RPMI8226 (cell line): ENCODE measurements at places on chromosomes 5 and 9.

GRCh38 chr5:41275813-41276512 is 62.6 kb upstream of the C6 start:
- no peak for DNase-seq

- DNase-seq: no peak
Measured at GRCh38 chr5:57839025-57839424, 356.4 kb upstream of the ACTBL2 start.

GRCh38 chr5:103060424-103060954 is 59.4 kb downstream of the GIN1 start:
- no peak for DNase-seq

GRCh38 chr9:107847978-107848964 is 358.7 kb upstream of the KLF4 start:
- DNase-seq: no peak

GRCh38 chr5:115246361-115246991 is 16.2 kb downstream of the PGGT1B start:
- DNase-seq: peak; percentile 52

DNA sequence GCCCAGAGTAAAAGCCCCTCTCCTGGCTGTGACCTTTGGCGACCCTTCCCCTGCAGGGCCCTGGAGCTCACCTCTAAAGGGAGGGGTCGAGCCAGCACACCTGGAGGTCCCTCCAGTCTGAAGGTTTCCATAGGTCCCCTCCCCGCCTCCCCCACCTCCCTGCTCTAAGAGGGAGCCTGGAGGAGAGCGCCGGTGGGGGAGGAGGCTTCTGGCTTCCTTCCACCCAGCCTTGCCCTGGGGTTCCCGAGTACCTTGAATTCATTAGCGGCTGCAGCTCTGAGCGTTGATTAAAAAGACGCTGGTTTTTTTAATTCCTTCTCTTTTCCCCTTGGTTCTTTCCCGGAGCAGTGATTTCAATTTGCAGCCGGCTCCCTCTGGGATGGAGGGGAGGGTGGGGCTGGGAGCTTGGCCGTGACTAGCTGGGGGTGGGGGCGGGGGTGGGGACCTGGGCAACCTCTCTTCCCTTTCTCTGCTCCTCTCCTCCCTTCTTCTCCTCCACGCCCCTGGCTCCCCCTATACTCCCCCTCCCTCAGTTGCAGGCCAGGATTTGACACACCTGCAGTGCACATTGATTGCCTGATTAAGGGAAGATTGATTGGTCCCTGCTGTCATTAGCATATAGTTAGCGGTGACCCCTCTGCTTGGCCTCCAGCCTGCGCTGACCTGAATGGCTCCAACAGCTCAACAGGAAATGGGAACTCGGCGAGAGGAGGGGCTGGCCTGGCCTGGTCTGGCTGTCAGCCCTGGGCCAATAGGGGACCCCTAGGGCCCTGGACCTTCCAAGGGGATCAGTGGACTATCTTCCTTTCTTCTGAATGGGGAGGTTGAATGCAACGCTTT is 67.5 kb upstream of the RAPGEF1 start:
- DNase-seq: peak; percentile 38

GRCh38 chr9:20208961-20209371 is 413.3 kb downstream of the MLLT3 start:
- no peak for DNase-seq

DNA sequence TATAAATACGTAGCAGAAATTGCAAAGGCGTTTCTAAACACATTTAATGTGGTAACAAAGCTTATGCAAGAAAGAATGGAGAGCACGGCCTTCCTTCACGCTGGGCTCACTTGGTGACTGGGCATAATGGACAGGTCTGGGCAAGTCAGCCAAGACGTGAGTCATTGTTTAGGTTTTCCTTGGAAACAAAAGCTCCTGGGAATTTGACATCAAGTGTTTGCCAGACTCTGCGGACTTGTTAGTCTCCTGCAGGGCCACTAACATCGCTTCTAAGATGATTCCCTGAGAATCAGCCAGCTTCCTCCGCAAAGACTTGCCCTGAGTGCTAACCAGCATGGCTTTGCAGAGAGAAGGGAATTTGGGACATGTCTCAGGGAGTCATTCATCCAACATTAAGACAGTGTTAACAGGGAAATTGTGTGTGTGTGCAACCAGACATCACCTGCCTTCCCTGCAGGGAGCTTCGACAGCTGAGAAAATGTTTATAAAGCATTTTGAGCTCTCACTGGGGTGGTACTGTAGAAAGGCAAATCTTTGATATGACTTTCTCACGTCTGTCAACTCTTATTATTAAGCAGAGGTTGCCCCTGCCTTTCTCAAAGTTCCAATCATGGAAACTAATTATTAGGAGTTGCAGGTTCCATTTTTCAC is 182.5 kb downstream of the NTRK2 start:
- DNase-seq: no peak

GRCh38 chr9:95316794-95317118 is 753 bp downstream of the FANCC start:
- peak; percentile 57 for DNase-seq

GRCh38 chr5:102581011-102581410 is 82.2 kb upstream of the SLCO6A1 start:
- no peak for DNase-seq

DNA sequence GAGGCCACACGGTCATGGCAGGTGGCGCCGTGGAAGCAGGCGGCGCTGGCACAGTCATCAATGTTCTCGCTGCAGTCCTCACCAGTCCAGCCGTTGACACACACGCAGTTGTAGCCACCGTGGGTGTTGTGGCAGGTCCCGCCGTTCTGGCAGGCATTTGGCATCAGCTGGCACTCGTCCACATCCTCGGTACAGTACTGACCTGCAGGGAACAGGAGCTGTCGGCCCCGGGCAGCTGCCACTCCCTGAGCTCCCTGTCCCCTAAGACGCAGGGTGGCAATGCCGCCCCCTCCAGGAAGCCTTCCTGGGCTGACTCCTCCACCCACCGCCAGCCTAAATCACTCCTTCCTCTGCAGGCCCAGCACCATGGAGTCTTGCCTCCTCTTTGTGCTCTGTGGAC is 27.2 kb downstream of the NOTCH1 start:
- no peak for DNase-seq

GRCh38 chr5:427415-428087 is 15.4 kb upstream of the EXOC3 start:
- no peak for DNase-seq

GRCh38 chr5:171541341-171541776 is 121.9 kb downstream of the FGF18 start:
- no peak for DNase-seq

DNA sequence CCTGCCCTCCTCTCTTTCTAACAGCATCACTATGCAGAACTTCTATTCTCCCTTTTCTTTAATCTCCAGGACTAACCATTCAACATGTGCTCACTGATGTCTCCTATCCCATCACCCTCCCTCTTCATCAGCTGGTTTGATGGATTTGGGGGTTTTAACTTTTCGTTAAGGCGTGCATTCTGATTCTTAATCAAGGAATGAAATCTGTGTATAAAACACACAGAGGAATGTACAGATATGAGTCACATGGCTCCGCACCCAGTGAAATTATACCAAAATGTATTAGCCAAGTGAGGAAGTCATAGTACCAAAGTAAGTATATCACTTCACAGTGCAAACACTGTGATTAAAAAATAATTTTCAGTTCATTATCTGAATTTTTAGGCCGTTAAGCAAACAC is 35.2 kb downstream of the MARCHF11 start:
- DNase-seq: no peak

- no peak for DNase-seq
Measured at GRCh38 chr9:81596679-81597418, 92.5 kb downstream of the TLE1 start.

GRCh38 chr5:156328161-156328560 is 1.2 kb downstream of the SGCD start:
- no peak for DNase-seq

- DNase-seq: no peak
Measured at GRCh38 chr5:178496642-178497041, 93.6 kb downstream of the COL23A1 start.

DNA sequence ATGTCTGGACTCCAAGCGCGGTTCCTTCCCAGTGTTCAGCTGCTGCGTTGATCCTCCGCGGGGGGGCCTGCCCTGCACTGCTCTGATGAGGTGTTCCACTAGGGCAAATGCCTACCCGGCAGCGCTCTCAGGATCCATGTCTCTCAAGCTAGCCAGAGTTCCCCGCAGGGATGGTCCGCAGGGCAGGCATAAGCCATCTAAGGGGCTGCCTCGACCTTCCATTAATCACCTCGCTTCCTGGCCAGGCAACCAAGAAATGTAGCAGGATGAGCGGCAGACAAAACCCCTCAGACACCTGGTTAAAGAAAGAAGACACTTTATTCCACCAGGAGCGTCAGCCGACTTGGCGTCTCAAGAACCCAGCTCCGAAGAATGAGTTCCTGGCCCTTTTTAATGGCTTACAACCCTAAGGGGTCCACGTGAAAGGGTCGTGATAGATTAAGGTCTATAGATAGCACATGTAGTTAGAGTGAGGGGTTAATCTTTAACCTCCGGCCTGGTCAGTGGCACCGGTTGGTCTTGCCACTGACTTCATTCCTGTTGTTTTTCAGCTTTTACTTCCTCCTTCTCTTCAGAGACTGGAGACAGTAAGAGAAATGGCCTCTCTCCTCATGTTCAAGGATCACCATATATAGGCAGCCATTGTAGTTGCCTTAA is 47.2 kb upstream of the COX7C start:
- no peak for DNase-seq

- DNase-seq: no peak
Measured at GRCh38 chr9:5515261-5515650, 4.9 kb downstream of the PDCD1LG2 start.

- no peak for DNase-seq
Measured at GRCh38 chr9:76223749-76224340, 170.4 kb downstream of the RFK start.

- peak; percentile 92 for DNase-seq
Measured at GRCh38 chr5:78574731-78575161, 73.8 kb downstream of the LHFPL2 start.

GRCh38 chr5:133246376-133247150 is 194.8 kb downstream of the HSPA4 start:
- DNase-seq: no peak

DNA sequence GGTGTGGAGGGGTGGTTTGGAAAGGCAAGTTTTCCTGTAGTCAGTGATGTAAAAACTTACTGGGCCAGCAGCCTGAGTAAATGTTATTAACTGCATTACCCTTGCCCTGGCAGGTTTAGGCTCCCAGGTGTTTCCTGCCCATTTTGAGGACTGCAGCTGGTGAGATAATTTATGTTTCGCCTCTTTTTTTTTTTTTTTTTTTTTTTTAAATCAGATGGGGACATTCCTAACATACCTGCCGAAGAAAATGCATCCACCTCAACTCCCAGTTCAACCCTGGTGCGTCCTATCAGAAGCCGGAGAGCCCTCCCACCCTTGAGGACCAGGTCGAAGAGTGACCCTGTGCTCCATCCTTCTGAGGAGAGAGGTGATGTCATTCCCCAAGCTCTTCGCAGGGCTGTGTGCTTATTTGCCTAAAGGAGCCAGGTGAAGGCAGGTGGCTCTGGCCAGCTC is 60.6 kb downstream of the ENTREP1 start:
- peak; percentile 81 for DNase-seq

DNA sequence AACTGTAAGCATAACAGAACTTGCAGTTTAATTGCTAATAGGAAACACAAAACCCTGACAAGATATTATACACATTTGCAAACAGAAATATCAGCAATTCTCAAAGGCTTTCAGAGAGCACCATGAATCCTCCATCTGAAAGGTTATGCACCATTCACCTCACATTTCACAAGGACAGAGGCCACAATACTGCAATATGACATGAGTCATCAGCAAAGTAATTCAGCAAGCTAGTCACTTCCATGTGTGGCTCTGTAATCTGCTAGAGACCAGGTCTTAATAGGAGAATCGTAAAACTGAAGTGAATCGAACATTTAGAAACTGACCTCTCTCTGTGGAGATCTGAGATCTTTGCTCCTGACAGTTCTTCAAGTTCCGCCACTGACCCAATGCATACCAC is 28.3 kb downstream of the IARS1 start:
- no peak for DNase-seq

DNA sequence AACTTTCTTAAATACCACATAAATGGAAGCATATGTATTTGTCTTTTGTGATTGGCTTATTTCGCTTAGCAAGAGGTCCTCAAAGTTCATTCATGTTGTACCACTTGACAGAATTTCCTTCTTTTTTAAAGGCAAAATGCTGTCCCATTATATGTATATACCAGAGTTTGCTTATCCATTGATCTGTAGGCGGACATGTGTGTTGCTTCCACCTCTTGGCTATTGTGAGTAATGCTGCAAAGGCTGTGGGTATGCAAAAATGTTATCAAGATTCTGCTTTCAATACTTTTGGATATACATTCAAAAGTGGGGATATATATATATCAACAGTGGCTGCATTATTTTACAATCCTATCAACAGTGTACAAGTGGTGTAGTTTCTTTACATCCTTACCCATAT is 271.0 kb downstream of the PRR16 start:
- DNase-seq: no peak

- no peak for DNase-seq
Measured at GRCh38 chr5:31280210-31280609, 86.7 kb downstream of the CDH6 start.

GRCh38 chr5:345404-346195 is 24.1 kb downstream of the AHRR start:
- DNase-seq: no peak

DNA sequence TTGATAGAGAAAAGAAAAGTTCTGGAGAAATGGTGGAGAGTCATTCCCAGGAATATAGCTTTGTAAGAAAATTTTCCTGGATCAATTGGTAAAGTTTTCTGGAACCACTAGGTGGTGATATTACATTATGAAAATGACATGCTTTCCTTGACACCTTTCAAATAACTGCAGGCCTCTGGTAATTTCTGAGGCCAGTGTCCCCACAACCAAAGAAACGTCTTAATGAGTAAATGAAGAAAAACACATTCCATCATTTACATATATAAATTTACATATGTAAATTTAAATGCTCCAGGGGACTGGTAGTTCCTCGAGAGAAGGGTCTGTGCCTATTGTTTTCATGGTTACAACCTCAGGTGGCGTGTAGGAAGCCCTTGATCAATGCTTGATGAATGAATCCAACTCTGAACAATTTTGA is 17.2 kb upstream of the RGS3 start:
- no peak for DNase-seq

DNA sequence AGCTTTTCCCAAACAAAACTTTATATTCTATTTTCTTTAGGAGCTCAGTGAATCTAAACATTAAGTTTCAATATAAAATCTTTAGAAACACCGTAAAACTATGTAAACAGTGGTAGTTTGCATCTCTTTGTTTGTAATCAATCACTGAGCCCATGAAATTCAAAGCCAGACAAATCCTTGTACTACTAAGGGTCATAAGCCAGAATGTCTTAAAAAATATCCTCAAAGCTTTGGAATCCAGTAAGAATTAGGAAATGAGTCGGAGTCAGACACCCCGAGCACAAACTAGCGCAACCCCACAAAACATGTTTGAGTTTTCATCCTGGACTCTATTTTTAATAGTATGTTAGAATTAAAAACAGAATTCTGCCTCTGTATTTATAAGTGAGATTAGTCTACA is 153.8 kb downstream of the HSPA4 start:
- no peak for DNase-seq
